Adrenal gland (tissue), 19 donors: ENCODE measurements at places on chromosomes 3 and 15. TPM values are rescaled to one million over a fixed set of nuclear protein-coding genes. Genes with fewer than 3 reads are reported as not detected.

- no peaks in the 10 kb centered on the region for H3K4me1 ChIP-seq
- no peak overlapping the region for H3K4me3 ChIP-seq
- no peak for DNase-seq
- no peak overlapping the region for H3K27ac ChIP-seq
- H3K36me3 ChIP-seq, result no peaks in the 10 kb centered on the region
- H3K27me3 ChIP-seq, result no peaks in the 10 kb centered on the region
Measured at GRCh38 chr3:194758716-194759115, 73.0 kb downstream of the FAM43A start.

DNA sequence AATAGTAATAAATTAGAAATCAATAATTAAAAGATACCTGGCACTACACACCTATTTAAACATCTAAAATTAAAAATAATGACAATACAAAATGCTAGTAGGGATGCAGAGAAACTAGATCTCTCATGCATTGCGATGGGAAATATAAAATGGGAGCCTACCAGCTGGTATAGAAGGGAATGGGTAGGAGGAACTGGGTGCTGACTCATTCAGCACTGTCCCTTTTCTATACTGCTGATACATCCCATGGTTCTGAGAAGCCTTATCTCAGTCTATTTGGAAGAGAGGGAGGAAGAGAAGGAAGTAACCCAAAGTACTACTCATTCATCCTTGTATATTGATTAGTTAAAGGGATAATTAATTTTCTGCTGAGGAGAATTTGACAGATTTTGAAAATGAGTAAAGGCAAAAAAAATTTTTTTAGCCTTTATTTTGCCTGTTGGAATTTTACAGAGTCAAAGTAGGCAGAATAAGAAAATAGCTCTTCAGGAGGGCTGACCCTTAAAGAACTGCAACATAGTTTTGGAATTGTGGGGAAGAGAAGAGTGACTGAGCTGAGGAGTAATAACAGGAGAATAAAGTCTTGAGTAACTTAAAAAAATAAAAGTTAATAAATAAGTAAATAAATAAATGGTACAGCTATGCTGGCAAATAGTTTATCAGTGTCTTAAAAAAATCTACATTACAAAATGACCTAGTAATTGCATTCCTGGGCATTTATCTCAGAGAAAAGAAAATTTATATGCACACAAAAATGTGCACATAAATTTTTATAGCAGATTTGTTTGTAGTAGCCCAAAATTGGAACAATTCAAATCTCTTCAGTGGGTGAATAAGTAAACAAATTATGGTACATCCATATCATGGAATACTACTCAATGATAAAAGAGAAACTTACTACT is 15.3 kb upstream of the BHLHE40 start:
- no peak overlapping the region for H3K27ac ChIP-seq
- no peaks in the 10 kb centered on the region for H3K4me1 ChIP-seq
- H3K4me3 ChIP-seq, result no peak overlapping the region
- H3K27me3 ChIP-seq, result no peaks in the 10 kb centered on the region
- DNase-seq, result no peak
- H3K36me3 ChIP-seq, result no peaks in the 10 kb centered on the region

DNA sequence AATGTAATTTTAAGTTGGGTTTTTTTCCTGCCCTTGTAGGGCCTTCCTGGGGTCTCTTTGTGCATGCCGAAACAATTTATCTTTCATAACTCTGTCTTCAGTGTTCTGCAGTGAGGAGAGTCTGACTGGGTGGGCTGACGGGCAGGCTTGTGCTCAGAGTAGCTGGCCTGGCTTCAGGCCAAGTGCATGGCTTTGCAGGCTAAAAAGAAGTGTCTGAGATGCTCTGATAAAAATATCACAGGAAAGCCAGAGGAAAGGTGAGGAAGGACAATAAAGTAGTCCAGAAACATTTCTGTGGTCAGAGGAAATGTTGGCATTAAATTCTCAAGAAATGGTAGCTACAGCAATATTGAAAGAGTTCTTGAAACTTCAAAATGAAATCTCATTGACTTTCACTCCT is 25.5 kb downstream of the ST3GAL6 start:
- H3K4me1 ChIP-seq, result peaks cover 11% of the 10 kb centered on the region
- no peaks in the 10 kb centered on the region for H3K27me3 ChIP-seq

DNA sequence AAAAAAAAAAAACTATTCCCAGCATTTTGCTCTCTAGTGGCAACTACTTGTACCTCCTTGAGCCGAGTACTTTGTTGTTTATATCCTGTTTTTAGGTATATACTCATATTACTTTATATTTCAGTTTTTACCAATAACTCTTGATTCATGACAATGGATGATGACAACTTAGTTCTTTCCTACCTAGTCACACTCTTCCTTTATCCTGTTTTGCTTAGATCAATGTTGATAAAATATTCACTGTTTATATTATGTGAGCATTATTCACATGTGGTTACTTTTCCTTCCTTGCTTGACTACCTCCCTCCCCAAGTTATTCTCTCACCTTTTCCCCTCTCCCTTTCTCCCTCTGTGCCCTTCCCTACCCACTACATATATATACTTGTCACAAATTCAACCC is 53.7 kb downstream of the NKIRAS1 start:
- peaks cover 37% of the 10 kb centered on the region for H3K4me1 ChIP-seq
- no peaks in the 10 kb centered on the region for H3K36me3 ChIP-seq
- no peak overlapping the region for H3K27ac ChIP-seq
- DNase-seq, result no peak

DNA sequence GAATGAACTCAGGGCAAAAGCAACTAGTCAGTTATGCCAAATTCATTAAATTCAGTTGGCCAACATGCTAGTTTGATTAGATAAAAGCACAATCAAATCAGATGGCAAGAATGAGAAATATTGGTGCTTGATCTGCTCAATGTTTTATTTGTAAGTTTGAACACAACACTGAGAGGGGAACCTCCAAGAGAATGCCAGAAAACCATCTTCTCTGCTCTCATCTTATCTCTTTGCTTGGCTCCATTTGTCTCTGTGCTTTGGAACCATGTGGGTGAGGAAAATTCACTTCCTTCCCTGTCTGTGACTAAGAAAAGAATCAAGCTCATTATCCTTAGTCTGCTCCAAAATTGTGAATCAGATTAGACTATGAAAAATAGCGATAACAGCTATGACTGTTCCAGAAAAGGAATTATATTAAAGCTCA is 43.6 kb upstream of the DCBLD2 start:
- H3K4me1 ChIP-seq, result no peaks in the 10 kb centered on the region
- no peak overlapping the region for H3K27ac ChIP-seq
- no peak overlapping the region for H3K4me3 ChIP-seq

DNA sequence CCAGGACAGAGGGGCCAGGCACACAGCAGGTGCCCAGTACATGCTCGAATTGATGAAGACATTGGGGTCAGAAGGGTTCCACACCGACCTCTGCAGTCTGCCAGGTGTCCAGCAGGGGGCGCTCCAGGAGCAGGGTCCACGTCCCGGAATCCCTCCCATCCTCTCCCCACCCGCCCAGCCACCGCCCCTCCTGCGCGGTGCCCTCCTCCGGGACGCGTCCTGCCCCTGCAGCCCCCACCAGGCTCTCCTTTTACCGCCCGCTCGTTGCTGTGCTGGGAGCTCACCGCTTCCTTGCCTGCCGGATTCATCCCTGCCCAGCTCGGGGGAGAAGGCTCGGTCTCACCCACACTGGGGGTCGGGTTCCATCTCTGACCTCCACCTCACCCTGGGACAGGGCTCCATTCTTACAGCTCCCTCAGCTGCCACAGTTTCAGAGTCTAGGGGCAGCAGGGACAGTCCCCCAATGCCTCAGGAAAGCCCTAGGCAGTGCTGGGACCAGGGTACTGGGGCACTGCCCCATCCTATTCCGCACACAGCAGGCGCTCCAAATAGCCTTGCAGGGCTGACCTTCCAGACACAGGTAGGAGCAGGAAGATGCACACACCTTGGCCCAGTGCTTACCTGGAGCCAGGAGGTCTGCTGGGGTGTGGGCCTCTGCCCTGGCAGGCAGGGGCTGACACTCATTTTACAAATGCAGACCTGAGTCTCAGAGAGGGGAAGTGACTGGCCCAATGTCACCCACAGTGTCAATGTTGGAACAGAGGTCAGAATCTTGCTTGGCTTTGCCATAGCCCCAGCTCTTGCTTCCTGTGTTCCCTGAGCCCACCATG is 31.0 kb downstream of the GRIP2 start:
- DNase-seq, result peak; percentile 61
- no peaks in the 10 kb centered on the region for H3K4me1 ChIP-seq
- H3K27me3 ChIP-seq, result peaks cover 6% of the 10 kb centered on the region
- no peaks in the 10 kb centered on the region for H3K36me3 ChIP-seq
- H3K4me3 ChIP-seq, result no peak overlapping the region

DNA sequence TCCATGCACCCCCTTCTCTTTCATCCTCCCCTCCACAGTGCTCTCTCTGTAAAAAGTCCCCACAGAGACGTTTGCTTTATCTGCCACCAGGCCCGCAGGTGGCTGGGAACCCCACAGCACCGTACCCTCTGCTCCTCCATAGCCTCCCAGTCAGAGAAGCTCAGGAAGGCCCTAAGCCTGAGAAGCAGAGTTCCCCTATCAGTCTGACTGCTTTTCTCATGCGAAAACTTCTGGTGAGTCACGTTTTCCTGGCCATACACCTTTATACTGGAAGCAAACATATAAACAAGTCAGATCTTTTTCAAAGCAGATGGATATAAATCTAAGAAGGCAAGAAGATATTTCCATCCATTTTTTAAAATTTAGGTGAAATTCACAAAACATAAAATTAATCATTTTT is 51.5 kb upstream of the MEF2A start:
- H3K27ac ChIP-seq, result no peak overlapping the region
- no peak for DNase-seq
- no peaks in the 10 kb centered on the region for H3K27me3 ChIP-seq

- H3K27me3 ChIP-seq, result no peaks in the 10 kb centered on the region
- no peaks in the 10 kb centered on the region for H3K4me1 ChIP-seq
- H3K4me3 ChIP-seq, result no peak overlapping the region
- DNase-seq, result no peak
- no peak overlapping the region for H3K27ac ChIP-seq
Measured at GRCh38 chr3:79555655-79556054, 212.1 kb downstream of the ROBO1 start.

- H3K4me3 ChIP-seq, result no peak overlapping the region
- H3K27ac ChIP-seq, result no peak overlapping the region
- no peaks in the 10 kb centered on the region for H3K36me3 ChIP-seq
- no peaks in the 10 kb centered on the region for H3K27me3 ChIP-seq
Measured at GRCh38 chr3:128736601-128737000, 10.6 kb downstream of the RAB7A start.

GRCh38 chr3:139762302-139762701 is 84.5 kb upstream of the NMNAT3 start:
- no peak overlapping the region for H3K27ac ChIP-seq
- H3K27me3 ChIP-seq, result no peaks in the 10 kb centered on the region
- H3K4me3 ChIP-seq, result no peak overlapping the region
- H3K36me3 ChIP-seq, result no peaks in the 10 kb centered on the region
- no peak for DNase-seq

DNA sequence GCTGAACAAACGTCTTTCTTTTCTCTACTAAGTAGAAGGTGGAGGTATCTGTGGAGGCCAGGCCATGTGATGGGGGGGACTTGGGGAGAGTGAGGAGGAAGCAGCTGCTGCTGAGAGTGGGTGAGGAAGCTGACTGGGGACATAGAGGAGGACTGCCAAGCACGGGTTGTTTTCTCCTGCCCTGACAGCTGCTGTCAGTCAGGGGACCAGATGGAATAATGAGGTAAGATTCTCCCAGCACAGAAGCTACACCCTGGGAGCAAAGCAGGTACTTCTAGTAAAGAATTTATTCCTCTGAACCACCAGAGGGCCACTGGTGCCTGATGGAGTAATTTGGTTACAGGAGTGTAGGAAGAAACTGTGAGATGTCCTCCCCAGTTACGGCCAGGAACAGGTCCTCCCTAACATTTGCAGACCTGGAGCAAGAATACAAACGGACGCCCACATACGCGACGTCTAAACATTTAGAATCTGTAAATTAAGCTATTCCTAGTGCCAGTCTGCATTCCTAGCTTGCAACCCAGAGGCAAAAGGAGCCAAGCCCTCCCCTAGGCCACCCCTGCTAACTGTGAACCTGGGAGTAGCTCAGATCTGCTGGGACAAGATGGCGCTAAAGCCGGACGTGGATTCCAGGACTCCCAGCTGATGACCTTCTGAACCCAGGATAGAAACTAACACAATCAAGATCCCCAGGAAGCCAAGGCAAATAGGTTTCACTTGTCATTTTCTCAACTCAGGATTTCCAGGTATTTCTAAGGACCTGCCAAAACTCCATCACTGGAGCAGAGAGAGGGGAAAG is 14.8 kb downstream of the CRYGS start:
- no peaks in the 10 kb centered on the region for H3K27me3 ChIP-seq
- H3K4me3 ChIP-seq, result no peak overlapping the region
- H3K27ac ChIP-seq, result no peak overlapping the region
- DNase-seq, result no peak

DNA sequence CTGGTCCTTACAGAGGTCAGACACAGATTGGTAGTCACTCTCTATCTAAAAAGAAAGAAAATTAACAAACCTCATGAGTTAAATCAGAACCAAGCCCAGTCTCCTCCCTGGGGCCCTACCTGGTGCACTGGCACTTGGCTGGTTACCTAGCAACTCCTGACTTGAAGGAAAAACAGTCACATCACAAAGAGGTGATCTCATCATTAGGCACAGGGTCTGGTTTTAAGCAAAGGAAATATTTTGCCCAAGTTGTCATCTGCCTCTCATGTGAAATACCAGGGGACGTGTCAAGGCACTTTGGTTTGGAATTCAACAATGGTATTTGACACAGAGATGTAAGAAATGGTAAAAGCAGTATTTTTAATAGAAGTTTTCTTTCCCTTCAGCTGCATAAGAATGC is 47.7 kb upstream of the FMN1 start:
- H3K27me3 ChIP-seq, result no peaks in the 10 kb centered on the region
- DNase-seq, result no peak
- H3K27ac ChIP-seq, result no peak overlapping the region
- H3K4me3 ChIP-seq, result no peak overlapping the region
- H3K4me1 ChIP-seq, result no peaks in the 10 kb centered on the region

DNA sequence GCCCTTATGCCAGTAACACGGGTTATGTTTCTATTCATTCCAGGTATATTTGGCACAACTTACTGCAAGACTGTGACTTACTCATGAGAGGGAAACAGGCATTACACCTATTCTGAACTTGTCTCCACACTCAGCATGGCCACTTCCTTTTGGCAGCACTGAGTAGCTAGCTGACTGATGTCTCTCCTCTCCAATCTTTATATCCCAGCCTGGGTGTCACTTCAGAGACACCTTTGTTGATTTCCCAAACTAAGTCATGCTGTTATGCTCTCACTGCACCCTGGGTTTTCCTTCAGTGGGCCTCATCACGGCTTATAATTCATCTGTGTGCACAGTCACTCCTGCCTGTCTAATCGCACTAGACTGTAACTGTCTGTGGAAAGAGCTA is 114.8 kb downstream of the MYLK start:
- no peaks in the 10 kb centered on the region for H3K27me3 ChIP-seq
- no peak overlapping the region for H3K4me3 ChIP-seq
- H3K4me1 ChIP-seq, result no peaks in the 10 kb centered on the region
- DNase-seq, result no peak
- H3K36me3 ChIP-seq, result no peaks in the 10 kb centered on the region

GRCh38 chr3:141930801-141931200 is 54.4 kb downstream of the ATP1B3 start:
- H3K4me1 ChIP-seq, result no peaks in the 10 kb centered on the region
- H3K4me3 ChIP-seq, result no peak overlapping the region
- H3K27me3 ChIP-seq, result no peaks in the 10 kb centered on the region
- no peaks in the 10 kb centered on the region for H3K36me3 ChIP-seq
- no peak overlapping the region for H3K27ac ChIP-seq
- peak; percentile 39 for DNase-seq

Gene GABRA5
- total RNA-seq, result not detected

Gene GPR149
- not detected for total RNA-seq

Gene FOXB1
- total RNA-seq, result not detected

Gene C3orf20
- total RNA-seq, result not detected

Gene SGO1
- 0.61 TPM for total RNA-seq

Gene DUOXA2
- not detected for total RNA-seq

Gene AGBL1
- not detected for total RNA-seq
